NCI-H524 treated with DMSO at 0.1 percent for 48 hours (cell line): ENCODE measurements at places on chromosomes 3 and 15.

- no peak for DNase-seq
Observed at GRCh38 chr3:37736624-37737023, 125.1 kb upstream of the CTDSPL start.

- DNase-seq = no peak
Observed at GRCh38 chr3:121231872-121232271, 313.9 kb downstream of the POLQ start.

- DNase-seq = no peak
Observed at GRCh38 chr3:159775372-159775961, 213.2 kb upstream of the IL12A start.

GRCh38 chr3:97161169-97161568 is 346.8 kb downstream of the EPHA6 start:
- no peak for DNase-seq

- no peak for DNase-seq
Observed at GRCh38 chr3:51734572-51734907, 27.7 kb downstream of the GRM2 start.

DNA sequence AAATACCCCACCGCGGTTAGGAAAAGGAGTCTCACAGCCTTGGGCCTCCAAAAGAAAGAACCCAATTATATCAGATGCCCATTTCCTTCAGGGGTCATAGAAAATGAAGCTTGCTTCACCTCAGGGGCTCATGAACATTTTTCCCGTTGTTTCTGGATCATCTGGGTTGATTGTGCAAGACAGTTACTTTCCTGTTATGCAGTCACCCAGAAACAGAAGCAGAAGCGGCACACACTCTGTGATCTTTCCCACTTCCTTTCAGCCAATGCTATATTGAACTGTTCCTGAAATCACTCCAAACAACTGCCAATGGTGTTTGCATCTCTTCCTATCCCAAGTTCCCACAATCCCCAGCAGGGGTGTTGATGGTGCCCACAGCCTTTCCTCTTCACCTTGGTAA is 295.6 kb upstream of the RASGRP1 start:
- DNase-seq = no peak

- DNase-seq = no peak
Observed at GRCh38 chr15:47620960-47621681, 96.2 kb upstream of the SEMA6D start.

DNA sequence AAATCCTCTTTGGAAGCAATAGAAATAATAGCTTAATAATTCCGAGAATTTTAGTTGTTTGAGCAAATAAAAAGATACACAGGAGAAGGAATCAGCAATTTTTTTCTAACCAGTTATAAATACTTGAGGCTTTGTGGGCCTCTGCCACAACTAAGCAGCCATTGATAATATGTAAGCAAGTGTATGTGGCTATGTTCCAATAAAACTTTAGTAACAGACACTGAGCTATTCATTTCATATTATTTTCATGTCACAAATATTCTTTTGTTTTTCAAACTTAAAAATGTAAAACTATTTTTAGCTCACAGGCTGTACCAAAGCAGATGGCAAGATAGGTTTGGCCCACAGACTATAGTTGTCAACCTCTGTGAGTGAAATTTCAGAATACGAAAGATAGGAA is 85.7 kb downstream of the MSL2 start:
- no peak for DNase-seq

DNA sequence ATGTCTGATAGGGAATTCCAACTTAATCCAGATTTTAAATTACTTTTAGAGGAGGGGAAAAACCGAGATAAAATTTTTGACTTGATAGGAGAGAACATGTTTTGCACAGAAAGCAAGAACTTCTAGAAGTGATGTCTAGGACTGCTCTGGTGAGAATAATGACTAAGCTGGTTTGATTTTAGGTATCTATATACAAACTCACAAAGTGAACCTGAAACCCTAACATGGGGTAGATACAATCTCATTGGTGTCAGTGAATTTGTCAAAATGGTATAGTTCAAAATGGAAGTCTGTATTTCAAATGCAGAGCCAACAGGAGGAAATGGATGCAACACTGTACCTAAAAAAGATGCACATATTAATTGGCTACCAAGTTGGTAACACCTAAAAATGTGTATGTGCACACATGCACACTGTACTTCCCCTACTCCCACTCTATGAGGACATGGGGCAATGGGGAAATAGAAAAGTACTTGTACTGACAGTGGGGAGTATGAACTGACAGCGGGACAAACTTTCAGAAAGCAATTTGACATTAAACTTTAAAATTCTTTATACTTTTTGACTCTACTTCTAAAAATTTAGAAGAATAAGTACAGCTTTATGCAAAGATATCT is 53.0 kb downstream of the NR1I2 start:
- DNase-seq = no peak

GRCh38 chr3:171561596-171562323 is 101.6 kb upstream of the TNIK start:
- no peak for DNase-seq

GRCh38 chr3:44455318-44455717 is 22.2 kb downstream of the ZNF445 start:
- no peak for DNase-seq

DNA sequence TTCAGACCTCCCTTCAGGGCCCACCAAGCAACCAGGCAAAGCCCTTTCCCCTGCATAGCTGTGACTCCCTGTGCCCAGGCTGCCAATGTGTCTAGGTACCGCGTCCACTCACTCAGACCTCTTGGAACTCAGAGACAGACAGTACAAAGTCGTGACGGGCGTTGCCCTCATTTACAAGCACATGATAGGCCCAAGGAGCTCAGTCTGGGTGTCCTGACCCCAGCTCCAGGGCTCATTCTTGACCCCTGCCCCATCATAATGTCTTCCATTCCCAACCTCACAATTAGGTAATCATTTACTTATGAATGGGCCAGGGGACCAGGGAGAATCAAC is 56.0 kb downstream of the KLF13 start:
- DNase-seq = no peak

DNA sequence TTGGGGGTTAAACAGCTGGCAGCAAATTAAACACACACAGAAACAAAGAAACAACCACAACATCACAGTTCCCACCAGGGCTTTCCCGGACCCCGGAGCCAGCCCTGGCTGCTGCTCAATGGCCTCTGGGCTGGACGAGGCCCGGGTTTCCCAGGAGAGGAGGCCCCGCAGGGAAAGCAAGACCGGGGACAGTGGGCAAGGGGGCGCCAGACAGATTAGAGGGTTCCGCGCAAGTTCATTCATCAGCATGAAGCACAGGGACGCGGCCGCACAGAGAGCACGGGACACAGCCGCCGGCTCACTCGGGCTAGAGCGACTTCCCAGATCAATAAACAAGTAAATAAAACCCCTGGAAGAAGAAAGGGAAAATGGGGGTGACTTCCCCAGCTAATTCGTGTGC is 66.4 kb upstream of the RPL32 start:
- DNase-seq = no peak
